ENCODE measurements at places on chromosomes 16 and 17.

DNA sequence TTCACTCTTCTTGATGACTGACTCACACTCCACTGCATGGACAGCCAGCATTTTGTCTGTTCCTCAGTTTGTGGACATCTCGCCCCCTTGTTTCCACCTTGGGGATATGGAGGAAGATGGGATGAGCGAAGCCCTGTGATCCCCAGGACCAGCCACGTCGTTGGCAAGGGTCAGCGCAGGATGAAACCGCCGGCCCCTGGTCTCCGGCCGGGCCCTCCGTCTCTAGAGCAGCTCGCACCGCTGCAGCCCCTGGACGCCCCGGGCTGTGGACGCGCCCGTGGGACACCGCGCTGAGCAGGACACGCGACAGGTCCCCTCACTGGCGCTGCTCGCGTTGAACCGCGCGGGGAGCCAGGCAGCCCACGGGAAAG is 604 bp upstream of the ZC3H18 start:
- DNase-seq = no peak

DNA sequence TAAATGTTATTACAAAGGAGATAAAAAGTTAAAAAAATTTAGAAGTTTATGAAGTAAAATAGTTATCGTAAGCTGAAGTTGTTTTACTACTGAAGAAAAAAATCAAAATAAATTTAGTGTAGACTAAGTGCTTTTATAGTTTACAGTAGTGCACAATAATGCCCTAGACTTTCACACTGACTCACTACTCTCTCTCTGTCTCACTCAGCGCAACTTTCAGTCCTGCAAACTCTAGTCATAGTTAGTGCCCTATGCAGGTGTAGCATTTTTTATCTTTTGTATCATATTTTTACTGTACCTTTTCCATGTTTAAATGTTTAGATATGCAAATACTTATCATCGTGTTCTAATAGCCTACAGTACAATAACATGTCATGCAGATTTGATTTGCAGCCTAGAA is 17.7 kb upstream of the TOM1L1 start:
- no peak for DNase-seq

- no peak for DNase-seq
These were observed 92.1 kb downstream of the WDR59 start for GRCh38 chr16:74892574-74893461.

DNA sequence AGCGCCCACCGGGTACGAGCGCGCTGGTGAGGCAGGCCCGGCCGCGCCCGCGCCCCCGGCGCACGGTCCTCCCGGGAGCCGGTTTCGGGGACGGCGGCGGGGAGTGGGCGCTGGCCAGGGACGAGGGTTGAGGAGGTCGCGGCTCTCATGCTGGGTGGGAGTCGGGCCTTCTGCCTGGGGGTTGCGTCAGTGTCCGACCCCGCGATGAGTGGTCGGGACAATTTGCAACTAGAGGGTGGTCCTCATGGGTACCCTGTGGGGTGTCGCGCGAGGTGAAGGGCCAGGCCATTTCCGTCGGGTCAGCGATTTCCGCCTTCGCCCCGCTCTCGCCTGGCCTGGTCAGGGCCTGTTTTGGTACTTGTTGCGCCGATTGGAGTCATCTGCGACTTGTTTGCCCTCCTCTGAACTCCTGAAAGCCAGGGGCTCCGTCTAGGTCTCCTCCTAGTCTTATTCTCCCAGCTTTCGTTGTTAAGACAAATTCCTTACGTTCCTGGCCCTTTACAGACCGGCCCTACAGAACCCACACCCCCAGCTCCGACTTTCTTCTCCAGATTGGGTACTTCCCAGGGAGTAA is 14.9 kb downstream of the NAA60 start:
- peak; percentile 58 for DNase-seq

GRCh38 chr16:56999409-57000270 is 10.3 kb downstream of the NLRC5 start:
- no peak for DNase-seq

DNA sequence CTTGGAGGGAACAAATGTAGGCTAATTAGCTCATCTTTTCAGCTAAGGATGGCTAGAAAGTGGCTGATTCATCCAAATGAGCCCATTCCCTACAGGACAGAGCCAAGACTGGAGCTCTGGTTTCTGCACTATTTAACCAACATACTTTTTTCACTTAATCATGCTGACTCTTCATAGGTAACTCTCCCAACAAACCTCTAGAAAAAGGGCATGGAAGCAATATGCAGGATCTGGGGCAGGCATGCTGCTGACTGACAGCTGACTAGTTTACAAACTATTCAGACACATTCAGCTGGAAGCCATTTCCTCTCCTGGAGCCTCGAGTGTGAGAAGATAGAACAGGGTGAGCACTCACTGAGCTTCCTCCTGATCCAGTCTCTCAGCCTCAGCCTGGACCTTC is 6.2 kb downstream of the BECN1 start:
- DNase-seq = no peak

GRCh38 chr16:65229191-65229662 is 107.4 kb upstream of the CDH11 start:
- peak; percentile 96 for DNase-seq

- no peak for DNase-seq
These were observed 11.2 kb downstream of the MAP3K14 start for GRCh38 chr17:45305530-45306087.

- peak; percentile 94 for DNase-seq
These were observed 63.5 kb upstream of the PLCG2 start for GRCh38 chr16:81715358-81716196.

- DNase-seq = no peak
These were observed 854.8 kb downstream of the KCNJ2 start for GRCh38 chr17:71024172-71024571.
